RWPE1 (cell line): ENCODE measurements at places on chromosomes 3 and 15.
A peak's percentile ranks its signal among the peaks of the same experiment; 100 is the strongest.

- no peak for DNase-seq
Observed at GRCh38 chr3:186059192-186059591, 49.7 kb downstream of the ETV5 start.

- no peak for DNase-seq
Observed at GRCh38 chr3:143831208-143831607, 17.1 kb downstream of the SLC9A9 start.

DNA sequence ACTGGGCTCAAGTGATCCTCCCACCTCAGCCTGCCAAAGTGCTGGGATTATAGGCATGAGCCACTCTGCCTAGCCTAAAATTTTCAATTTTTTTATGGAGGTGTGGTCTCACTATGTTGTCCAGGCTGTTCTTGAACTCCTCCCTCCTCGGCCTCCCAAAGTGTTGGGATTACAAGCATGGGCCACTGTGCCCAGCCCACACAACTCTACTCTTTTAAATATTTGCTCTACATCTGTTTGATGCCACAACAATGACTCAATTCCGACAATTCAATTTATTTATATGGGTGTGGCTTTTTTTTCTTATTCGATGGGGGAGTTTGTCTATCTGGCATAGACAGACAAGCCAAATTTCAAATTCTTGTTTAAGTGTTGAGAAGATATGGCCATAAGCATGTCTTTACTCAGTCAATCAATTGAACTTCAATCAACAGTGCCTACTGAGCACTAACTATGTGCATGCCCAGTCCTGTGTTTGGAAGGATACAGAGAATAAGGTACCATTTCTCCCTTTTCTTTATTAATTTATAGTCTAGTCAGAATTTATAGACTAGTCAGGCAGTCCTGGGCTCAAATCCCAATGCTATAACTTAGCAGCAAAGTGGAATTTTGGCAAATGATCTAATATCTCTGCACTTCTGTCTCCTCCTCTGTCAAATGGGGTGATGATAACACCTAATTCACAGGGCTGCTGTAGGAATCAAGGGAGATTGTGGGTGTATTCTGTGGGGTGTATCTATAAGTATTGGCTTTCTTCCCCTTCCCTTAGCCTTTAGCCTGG lies 54.6 kb upstream of the PIAS1 start:
- no peak for DNase-seq

DNA sequence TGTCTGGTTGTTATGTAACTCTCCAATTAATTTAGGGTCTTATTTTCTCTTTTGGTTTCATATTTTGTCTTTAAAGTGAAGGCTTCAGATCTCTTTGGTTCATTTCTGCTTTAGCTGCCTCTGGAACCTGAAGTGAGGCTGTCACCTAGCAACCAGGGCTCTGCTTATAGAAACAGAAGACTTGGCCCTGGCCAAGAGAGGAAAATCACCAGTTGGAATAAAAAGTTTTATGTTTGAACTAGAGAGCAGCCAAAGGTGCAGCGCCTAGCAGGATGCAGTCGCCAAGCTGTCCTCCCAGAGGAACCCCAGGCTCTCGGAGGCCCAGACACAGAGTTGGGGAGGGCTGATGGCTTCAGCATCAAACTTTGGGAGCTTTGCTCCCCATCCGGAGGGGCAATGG lies 41.1 kb downstream of the LYZL4 start:
- DNase-seq = no peak

DNA sequence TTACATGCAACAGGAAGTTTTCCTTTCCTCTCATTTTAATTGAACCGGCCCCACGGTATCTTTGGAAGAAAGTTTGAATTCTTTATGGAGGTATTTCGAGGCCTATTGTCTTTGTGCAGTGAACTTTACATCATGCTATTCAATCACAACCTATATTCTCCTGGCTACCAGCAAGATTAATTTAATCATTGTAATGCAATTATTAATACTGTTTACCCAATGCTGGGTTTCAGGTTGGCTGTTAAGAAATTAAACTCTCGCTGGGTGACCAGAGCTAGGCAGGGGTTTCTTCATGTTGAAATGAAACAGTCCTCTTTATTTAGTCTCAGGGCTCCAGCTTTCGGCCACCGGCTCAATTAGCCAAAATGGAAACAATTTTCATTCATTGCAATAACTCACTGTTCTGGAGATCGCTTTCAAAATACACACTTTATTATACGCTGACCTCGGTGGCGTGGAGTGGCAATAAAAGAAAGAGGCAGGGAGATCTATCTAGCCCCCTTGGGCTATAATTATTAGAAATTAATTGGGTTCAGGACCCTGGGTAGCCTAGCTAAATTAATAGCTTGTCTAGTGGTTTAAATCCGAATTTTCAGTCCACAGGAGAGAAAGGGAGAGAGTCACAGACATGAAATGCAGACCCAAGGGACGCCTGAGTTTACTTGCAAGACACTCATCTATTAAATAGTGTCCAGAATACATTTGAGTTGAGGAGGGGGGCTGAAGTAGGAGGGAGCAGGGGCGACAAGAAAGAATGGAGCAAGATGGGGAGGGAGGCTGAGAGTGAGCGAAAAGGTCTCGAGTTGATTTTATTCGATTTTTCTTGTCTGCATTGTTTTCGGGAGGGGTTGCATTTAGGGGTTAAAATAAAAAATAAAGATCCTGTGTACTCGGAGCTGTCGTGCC lies 3.9 kb upstream of the MECOM start:
- DNase-seq = no peak

DNA sequence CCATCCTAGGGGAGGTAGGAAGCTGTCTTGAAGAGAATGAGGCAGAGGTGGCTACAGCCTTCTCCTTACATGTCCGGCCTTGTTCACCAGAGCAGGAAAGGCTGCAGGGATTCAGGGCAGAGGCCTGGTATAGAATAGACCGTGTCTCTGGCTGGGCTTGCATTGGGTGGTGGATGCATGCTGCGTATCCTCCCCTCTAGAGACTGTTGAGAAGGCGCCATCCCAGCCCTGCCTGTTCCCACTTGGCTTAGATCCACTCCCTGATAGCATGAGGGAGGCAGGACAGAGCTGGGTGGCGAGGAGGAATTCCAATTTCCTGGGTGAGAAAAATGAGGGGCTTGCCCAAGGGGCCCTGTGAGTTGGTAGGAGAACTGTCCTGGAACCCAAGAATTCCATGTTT lies 57.5 kb downstream of the CORO2B start:
- DNase-seq = no peak

- no peak for DNase-seq
Observed at GRCh38 chr3:120119846-120120510, 25.7 kb upstream of the GSK3B start.

DNA sequence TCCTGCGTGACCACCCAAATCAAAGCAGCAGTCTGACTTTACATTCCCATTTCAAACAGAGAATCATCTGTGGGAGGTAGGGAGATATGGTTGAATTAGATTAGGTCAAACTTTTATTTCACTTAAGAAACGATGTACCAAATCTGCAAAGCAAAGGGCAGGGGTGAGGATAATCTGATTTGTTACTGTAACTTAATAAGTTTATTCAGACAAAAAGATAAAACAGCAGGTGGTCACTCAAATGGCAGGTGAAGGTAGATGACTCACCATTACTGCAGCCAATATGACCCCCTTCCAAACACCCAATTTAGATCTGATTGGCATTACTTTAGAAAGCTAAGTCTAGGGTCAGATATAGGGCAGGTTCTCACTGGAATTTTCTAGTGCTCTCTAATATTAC lies 651.0 kb upstream of the NAALADL2 start:
- DNase-seq = no peak

GRCh38 chr15:88382482-88382983 lies 84.7 kb downstream of the MRPL46 start:
- no peak for DNase-seq

- no peak for DNase-seq
Observed at GRCh38 chr3:176584413-176585176, 612.7 kb downstream of the TBL1XR1 start.

- DNase-seq = no peak
Observed at GRCh38 chr15:31314380-31314779, 12.3 kb upstream of the KLF13 start.

DNA sequence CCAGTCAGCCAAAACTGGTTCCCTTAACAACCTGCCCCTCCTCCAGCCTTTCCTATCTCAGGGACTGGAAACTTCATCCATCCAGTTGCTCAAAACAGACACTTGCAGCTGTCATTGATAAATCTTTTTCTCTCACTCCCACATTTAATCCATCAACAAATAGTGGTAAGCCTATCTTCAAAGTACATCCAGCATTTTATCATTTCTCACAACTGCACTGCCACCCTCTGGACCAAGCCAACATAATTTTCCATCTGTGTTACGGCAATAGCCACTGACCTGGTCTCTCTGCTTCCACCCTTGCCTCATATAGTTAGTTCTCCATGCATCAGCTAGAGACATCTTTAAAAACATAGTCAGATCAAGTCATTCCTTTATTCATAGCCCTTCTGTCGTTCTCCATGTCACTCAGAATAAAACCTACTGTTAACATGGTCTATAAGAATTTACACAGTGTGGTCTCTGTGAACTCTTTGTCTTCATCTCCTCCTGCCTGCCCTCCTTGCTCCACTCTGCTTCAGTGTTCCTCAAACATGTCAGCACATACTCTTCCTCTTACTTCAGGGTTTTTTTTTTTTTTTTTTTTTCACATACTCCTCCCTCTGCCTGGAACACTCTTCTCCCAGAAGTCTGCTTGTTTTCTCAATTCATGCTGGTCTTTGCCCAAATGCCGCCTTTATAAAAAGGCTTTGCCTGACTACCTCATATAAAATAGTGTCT lies 102.5 kb upstream of the COL6A5 start:
- DNase-seq = no peak

GRCh38 chr3:102114264-102114979 lies 265.1 kb downstream of the NFKBIZ start:
- DNase-seq = no peak

- DNase-seq = no peak
Observed at GRCh38 chr3:97161169-97161568, 346.8 kb downstream of the EPHA6 start.

GRCh38 chr15:54364961-54365360 lies 386.7 kb downstream of the UNC13C start:
- DNase-seq = no peak

DNA sequence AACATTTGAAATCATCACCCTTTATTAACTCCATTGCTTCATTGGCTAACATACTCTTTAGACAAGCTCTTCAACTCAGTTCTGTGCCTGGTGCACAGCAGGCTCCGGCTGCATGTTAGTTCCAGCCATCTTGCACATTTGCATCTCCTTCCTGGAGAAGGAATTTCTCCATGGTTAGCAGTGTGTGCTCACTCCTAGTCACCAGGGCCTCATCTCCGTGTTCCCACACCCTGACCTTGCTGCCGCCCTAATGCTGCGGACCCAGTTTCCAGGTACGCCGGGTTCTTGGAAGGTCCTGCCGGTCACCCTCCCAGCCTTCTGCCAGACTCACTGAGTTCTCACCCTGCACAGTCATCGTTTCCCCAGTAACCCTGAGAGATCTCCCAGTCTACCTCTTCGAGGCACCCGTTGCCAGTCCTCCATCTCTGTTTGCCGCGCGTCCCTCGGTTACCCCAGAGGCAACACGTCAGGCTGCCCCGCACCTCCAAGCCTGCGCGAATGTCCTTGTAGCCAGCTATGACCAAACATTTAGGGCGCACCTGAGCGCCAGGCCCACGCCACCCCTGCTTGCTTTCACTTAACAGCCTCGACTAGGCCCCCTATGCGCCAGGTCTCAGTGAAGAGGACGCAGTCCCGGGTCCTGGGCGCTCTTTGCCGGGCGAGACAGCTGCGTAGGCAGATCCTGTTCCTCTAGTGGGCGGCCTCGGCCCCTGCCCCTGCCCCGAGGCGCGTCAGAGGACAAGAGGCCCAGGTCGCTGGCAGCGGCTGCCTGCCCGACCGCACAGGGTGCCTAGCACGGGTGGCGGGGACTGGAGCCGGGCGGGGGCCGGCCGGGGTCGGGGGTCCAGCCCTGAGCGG lies 747 bp upstream of the ZNF592 start:
- DNase-seq = peak; percentile 68

- no peak for DNase-seq
Observed at GRCh38 chr3:43726521-43726920, 35.8 kb downstream of the ABHD5 start.

DNA sequence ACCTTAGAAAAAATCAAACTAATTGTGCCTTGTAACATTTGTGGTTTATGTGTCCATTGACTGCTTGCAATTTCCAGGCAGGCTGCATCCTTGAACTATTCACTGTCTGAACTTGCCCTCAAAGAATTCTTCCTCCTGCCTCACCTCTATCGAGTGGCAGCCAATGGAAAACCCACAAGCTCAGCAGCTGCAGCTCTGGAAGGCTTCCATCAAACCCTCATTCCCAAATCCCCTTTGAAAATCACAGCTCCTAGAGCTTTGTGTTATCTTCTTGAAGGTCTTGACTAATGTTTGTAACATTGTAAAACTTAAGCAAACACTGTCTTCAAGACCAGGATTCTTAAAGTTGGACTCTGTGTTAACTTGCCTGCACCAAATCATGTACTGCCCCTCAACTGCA lies 81.1 kb downstream of the FILIP1L start:
- DNase-seq = peak; percentile 45

GRCh38 chr15:90243943-90244639 lies 5.3 kb upstream of the TTLL13 start:
- no peak for DNase-seq

DNA sequence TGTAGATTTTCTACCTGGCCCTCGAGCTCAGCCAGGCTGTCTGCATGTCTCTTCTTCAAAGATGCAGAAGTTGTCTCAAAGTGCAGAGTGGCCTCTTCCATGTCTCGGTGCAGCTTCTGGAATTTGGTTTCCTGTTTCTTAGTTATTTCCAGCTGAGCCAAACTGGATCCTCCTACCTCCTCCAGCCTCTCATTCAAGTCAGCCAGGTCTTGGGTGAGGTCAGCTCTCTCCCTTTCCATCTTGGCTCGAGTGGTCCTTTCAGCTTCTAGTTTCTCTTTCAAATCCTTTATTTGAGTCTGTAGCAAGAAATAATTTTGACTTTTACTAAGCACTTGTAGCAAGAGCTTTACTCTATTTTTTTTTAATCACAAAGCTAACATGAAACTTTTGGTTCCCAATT lies 81.8 kb downstream of the MYH15 start:
- no peak for DNase-seq

GRCh38 chr3:4884888-4885287 lies 94.3 kb upstream of the BHLHE40 start:
- no peak for DNase-seq

GRCh38 chr3:124261306-124261705 lies 269.4 kb upstream of the ROPN1 start:
- DNase-seq = no peak

GRCh38 chr3:105853801-105854432 lies 14.9 kb downstream of the CBLB start:
- DNase-seq = no peak

GRCh38 chr3:191051037-191051436 lies 148.0 kb upstream of the OSTN start:
- peak; percentile 19 for DNase-seq
